ENCODE measurements at places on chromosomes 3 and 15.

- DNase-seq, result no peak
These were observed 45.4 kb upstream of the CTDSPL start for GRCh38 chr3:37816271-37816670.

GRCh38 chr3:119497820-119498185 lies 544 bp upstream of the TIMMDC1 start:
- DNase-seq, result no peak

DNA sequence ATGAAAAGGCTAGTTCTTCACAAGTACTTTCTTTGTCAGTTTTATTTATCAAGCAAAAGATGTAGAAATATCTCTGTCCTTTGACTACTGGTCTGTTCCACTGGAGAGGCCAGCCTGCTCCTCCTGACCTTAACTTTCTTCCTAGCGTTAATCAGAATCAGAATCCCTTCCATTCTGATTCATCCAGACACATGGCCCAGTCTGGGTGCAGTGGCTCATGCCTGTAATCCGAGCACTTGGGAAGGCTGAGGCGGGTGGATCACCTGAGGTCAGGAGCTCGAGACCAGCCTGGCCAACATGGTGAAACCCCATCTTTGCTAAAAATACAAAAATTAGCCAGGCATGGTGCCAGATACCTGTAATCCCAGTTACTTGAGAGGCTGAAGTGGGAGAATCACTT lies 32.0 kb upstream of the MANF start:
- no peak for DNase-seq

DNA sequence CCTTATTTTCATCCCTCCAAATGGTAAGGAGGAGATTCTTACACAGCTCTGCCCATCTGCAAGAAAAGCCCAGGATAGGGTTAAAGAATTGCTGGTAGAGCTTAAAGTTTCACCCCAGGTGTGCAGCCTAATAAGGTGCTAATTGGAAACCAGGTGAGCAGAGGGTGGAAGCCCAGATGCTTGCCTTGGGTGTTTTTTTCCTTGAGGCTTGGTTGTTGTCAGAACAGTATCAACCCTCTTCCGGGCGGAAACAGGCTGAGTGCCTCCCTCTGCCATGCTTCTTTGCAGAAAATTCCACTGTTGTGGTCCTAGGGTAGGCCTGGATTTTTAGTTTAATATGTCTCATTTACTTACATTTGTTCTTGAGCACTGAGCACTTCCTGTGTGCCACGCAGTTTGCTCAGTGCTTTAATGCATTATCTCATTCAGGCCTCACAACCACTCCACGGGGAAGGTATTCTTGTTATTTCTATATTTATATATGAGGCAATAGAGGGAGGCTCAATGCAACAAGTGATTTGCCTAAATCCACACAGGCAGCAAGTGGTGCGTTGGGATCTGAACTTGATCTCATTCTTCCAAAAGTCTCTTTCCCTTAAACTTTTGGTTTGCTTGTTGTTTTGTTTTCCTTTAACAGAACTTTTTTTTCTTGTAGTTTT lies 115.0 kb upstream of the LRIG1 start:
- DNase-seq, result no peak

DNA sequence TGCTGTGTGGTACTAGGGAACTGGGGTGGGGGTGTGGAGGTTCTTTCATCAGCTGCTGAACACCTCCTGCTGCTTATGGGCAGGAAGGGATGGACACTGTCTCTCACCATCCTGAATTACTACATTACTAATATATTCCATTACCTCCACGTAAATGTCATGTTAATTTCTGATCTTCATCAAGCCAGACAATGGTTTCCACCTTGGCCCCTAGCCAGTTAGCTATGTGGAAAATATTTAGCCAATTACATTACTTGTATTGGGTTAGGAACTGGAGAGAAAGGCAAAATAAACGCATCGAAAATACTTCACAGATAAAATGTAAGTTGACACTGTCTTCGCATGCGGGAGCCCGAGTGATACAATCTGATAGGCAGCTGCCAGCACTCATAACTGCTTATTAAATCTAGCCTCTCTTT lies 95.1 kb downstream of the FOXP1 start:
- DNase-seq, result no peak

DNA sequence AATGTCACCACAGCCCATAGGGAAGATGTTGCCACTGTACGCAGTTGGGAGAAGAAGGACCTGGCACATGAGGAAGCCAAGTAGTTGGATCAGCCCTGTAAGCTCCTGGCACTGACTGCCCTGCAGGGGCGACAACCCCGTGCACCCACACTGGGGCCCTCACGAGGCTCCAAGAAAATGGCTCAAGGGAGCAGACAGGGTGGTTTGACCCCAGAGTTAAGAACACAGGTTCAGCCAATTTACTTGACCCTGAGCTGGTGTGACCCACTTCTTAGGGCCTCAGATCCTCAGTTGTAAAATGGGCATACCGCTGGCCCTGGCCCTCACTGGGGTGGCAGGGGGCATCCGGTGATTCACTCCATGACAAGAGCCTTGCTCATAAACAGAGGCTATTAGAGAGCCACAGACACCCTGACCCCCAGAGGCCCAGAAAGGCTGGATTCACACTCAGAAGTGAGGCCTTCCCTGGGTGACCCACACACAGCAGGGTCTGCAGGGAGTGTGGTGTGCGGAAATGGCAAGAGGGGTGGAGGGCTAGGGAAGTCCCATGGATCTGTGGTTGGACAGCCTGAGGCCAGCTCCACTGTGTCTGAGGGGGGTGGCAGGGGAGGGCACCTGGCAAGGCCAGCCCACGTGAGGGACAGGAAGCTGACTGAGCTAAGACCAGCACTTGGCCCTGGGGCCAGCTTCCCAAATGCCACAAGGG lies 1.7 kb upstream of the HHATL start:
- no peak for DNase-seq

DNA sequence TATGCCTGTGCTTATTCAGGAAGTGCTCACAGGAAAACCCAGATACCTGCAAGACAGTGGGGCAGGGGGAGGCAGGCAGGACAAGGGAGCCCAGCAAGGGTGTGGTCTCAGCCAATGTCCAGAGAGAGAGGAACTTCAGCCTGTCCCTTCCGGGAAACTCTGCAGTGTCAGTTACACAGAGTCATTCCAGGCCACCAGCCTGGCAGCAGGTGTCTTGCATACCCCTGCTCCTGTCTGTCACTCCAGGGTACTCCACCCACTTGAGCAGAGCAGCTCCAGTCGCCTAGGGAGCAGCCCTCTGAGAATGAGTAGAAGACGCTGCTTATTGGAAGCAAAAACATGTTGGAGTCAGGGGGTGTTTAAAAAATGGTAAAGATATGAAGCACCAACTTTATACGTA lies 431.2 kb upstream of the RGMA start:
- no peak for DNase-seq

GRCh38 chr3:2714834-2715233 lies 395.3 kb downstream of the IL5RA start:
- no peak for DNase-seq

- DNase-seq, result no peak
These were observed 12.4 kb downstream of the SPATA16 start for GRCh38 chr3:173128633-173129032.

GRCh38 chr15:34773917-34774316 lies 19.1 kb upstream of the GJD2 start:
- DNase-seq, result no peak

GRCh38 chr15:84914909-84915605 lies 30.6 kb downstream of the SLC28A1 start:
- DNase-seq, result peak; percentile 73

- no peak for DNase-seq
These were observed 8.1 kb downstream of the RMDN3 start for GRCh38 chr15:40746916-40747418.

DNA sequence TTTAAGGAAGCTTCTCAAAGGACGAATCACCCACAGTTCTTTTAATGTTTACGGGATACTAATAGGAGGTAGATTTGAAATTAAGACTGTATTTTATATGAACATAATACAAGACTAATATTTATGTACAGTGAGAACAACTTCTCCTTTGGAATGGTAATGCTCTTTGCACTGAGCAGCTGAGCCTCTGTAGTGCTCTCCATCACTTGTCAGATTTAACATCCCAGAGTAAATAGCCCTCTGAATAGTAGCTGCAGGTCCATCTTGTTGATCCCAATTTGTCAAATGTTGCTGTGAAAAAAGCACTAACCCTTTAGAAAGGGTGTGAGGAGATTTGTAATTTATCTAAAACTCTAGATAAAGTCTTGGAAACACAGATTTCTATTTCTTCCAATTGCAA lies 351.4 kb upstream of the KCNMB2 start:
- no peak for DNase-seq

DNA sequence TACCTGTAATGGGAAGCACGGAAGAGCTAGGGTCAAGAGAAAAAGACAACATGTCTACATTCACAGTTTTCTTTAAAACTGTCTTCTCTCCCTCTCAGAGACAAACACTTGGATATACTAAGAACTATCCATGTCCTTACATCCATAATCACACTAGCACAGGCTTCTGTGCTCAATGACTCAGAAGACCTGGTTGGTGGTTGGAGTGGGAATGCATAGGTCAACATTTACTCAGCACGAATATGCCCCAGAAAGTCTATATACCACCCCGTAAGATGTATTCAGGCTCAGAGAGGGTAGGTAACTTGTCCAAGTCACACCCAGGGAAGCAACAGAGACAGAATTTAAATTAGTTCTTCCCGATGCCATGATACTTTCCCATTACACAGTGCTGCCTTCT lies 891.1 kb downstream of the TUSC7 start:
- DNase-seq, result no peak

- DNase-seq, result no peak
These were observed 34.3 kb downstream of the ZMAT3 start for GRCh38 chr3:179037351-179037750.

- DNase-seq, result no peak
These were observed 3.6 kb downstream of the CHDH start for GRCh38 chr3:53842436-53843194.
